GM12891 (cell line): ENCODE measurements at places on chromosomes 16 and 17.
A peak's percentile ranks its signal among the peaks of the same experiment; 100 is the strongest.

DNA sequence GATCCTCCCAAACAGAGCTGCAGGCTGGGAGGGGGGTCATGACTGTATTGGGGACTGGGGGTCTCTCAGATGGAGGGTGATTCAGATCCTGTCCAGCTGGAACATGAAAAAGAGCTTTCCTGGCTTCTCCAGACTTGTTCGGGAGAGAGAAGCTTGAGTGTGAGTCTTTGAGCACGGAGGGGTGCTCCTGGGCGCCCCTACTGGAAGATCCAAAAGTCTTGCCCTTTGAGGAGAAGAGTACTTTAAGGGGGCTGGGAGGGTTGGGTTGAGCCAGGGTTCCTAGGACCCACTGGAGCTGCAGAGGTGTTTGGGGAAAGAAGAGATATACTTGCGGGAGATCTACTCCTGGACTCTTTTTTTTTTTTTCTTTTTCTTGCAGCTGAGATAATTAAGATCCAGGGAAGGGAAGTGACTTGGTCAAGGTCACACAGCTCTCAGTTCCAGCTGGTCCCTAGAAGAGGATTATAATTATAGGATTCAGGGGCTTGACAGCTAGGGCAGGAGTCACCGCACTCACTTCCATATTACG, 8.4 kb downstream of the RARA start:
- DNase-seq = peak; percentile 62

DNA sequence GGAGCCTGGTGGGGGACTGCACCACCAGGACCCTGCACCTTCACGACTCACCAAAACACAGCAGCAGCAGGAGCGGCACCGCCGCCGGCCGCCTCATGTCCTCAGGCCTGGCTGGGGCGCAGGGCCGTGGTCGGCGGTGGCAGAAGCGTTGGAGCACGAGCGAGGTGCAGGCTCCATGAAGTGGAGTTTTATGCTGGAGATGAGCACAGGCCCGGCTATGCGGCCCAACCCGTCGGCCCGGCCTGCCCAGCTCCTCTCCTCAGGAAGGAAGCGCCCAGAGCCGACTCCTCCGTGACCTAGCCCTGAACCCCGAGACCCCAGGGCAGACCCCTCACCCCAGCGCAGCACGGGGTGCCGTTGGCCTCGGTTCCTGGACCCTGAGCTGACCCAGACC, at the start of gene PRSS27:
Gene PRSS27, minus strand, starts transcription at position 161 of the 394 bp plus-strand sequence. Its CDS starts 64 bp downstream, at position 97.
- no peak for DNase-seq

DNA sequence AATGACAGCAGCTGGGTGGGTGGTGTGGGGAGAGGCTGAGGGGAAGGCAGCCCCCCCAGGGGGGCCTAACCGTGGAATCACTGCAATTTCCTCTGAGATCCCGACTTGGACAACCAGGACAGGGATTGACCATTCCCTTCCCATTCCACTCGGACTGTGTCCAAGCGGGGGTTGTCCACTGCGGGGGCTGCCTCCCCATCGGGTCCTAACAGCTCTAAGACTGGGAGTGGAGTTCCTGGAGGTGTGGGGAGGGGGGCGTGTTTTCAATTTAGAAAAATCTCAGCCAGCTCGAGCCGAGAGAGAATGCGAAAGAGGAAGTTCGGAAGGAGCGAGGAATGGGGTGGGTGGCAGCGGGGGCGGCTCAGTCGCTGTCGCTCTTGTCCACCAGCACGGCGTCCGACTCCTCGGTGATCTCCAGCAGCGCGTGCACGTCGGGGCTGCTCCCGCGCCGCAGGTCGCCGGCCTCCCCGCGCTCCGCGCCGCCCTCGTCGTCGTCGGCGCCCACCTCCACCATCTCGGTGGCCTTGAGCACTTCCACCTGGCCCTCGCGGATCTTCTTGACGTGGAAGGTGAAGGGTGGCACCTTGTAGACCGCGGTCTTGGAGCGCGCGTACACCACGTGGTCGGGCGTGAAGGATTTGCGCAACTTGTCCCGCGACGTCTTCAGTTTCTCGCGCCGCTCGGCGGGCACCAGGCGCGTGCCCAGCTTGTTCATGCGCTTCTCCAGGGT, 16.2 kb upstream of the STAT3 start:
- no peak for DNase-seq

DNA sequence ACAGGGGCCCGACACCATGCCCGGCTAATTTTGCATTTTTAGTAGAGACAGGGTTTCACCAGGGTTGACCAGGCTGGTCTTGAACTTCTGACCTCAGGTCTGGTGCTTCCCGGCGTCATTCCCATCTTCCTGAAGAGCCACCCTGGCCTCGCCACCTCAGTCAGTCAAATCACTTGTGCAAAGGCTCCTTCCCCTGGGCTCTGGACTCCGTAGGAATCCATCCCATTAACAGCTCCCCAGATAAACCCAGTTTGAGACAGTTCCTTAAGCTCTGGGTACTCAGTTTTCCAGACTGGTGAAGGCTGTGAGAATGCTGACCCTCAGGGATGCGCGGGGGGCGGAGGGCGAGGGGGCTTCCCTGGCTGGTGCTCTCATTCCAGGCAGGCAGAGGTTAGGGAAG, 39.5 kb downstream of the MRM1 start:
- DNase-seq = no peak

DNA sequence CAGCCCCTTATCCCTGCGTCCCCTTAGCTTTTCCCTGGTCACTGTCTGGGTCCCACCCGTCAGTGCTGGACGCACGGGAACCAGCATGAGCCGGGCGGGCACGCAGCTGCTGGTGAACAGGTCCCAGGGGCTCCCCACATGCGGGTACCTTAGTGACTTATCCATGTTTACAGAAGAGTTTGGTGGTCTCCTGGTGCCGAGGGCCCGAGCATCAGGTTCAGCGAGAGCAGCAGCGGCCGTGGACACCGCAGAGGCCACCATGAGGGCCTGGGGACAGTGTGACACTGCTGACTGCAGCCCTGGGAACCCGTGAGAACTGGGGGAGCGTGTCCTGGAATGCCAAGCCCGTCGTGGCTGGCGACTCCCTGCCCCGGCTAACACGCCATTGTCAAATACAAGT, 6.5 kb downstream of the CD7 start:
- no peak for DNase-seq

- no peak for DNase-seq
Measured at GRCh38 chr17:61587807-61588660, 3.0 kb downstream of the NACA2 start.

DNA sequence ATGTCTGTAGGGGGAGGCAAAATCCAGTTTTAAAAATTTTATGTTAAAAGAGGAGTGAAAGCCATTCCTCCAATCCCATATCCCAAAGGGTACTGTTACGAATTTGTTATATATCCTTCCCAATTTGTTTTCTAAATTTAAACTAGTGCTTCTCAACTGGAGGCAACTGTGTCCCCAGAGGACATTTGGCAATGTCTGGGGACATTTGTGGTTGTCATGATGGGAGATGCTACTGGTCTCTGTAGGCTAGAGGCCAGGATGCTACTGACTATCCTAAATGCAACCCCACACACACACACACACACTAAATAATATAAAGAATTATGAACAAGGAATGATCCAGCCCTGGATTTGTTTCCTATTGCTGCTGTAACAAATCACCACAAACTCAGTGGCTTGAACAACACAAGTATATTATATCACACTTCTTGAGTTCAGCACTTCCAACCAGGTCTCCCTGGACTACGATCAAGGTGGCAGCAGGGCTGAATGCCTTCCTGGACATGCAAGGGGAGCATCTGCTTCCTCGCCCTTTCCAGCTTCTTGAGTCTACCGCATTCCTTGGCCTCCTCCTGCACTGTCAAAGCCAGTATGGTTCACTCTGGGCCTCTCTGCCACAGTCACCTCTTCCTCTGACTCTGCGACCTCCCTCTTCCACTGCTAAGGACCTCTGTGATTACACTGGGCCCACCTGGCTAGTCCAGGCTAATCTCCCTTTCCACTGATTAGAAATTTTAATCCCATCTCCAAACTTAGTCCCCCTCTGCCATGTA, 30.1 kb downstream of the ARHGAP17 start:
- no peak for DNase-seq

DNA sequence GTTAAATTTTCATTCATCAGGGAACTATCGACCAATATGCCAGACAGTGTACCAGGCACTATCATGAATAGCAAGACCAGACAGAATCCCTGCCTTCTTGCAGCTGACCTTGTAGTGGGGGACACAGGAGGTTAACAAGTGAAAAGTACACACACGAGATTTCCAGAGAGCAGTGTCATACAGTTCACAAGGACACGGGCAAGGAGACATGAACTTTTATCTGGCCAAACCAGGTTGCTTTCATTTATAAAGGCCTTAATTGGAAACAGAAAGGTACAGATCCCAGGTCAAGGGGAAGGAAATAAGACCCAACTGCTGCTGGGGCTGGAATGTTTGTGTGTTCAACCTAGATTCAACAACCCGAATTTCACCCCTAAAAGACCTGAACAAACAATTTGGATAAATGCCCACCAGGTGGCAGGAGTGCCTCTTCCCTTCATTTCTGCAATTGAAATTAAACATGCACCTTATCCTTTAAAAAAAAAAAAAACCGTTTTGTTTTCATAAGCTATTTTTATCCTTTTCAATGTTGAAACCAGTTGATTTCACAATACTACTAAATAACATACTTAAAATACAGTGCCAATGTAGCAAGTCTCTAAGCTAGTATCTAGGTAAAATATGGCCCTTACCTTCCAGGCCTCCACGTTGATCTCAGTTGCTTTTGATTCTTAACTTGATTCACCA, 65.9 kb downstream of the EMP2 start:
- DNase-seq = no peak

DNA sequence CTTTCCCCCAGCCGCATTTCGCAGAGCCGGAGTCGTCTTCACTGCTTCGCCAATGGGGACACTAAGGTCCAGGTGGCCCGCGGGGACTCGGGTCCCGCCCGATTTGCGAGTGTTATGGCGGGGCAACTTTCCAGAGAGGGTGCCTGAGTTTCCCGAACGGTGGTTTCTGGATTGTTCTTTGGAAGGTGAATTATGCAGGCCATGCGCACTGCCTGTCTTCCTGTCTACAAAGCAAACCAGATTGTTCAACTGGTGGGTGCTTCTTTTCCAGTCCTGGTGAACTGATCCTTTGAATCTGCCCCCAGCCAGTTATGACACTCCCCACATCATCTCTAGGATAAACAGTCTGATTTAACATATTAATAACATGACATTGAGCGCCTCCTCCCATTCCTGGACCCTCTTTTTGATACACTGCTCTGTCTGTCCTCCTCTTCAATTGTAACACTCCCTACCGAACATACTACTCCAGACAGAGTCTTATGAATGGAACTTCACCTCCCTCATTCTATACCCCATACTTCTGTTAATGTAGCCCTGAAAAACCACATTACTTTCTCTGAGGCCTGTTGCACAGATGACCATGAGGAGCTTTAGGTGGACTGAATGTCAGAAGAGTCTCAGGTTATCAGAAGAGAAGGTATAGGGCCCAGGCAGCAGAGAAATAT, 159.0 kb downstream of the RAB11FIP4 start:
- DNase-seq = no peak

GRCh38 chr16:80390871-80391489, 149.8 kb upstream of the DYNLRB2 start:
- no peak for DNase-seq

DNA sequence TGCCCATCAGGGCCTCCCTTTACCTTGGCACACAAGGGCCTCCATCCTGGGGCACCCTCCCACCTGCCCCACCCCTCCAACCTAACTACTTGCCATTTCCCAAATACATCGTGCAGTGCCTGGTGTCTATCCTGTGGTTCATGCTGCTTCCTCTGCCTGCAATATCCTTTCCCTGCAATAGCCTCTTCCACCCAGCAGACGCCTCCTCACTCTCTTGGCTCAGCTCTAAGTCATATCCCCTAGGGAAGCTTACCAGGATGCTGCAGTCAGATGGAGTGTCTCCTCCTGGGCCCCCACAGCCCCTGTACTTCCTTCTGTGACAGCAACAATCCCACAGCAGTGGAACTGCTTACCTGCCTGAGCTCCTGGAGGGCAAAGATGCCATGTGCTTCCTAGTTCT, 36.7 kb downstream of the CCDC182 start:
- DNase-seq = no peak

- DNase-seq = peak; percentile 99
Measured at GRCh38 chr17:81860756-81861568, 627 bp upstream of the P4HB start.

GRCh38 chr16:53779186-53779585, 75.2 kb downstream of the FTO start:
- DNase-seq = no peak

DNA sequence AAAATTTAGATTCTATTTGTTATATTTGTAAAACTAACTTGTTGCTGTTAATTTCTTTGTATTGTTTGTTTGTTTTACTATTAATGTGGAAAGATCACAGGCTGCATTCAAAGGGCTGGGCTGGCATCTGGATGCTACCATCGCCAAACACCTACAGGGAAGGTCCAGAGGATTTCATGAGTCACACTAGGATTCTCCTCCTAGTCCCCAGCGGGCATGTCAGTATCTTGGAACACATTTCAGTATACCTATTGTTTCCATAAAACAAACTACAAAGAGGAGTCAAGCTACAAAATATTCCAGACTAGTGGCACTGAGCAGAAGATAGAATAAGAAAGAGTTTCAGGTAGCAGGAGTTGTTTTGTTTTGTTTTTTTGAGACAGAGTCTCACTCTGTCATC, 55.3 kb downstream of the NOG start:
- no peak for DNase-seq

- DNase-seq = no peak
Measured at GRCh38 chr16:88833086-88833485, 21.4 kb upstream of the APRT start.

DNA sequence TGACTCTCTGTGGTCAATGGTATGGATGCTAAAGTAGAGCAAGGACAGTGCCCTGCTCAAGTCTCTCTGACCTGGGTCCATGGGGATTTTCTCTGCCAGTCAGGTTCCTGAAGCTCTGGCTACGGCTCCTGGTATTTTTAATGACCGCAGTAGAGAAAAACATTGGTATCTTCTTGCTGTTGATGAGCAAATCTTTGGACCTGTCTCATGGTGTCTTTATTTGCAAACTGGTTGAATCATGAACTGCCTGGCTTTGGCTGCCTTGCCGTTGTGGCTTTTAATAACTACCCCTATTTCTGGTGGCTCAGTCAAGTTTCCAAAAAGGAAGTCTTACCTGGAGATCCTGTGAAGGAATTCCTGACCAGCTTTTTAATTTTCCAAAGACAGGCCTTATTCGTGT, 8.7 kb downstream of the FAM234A start:
- no peak for DNase-seq

DNA sequence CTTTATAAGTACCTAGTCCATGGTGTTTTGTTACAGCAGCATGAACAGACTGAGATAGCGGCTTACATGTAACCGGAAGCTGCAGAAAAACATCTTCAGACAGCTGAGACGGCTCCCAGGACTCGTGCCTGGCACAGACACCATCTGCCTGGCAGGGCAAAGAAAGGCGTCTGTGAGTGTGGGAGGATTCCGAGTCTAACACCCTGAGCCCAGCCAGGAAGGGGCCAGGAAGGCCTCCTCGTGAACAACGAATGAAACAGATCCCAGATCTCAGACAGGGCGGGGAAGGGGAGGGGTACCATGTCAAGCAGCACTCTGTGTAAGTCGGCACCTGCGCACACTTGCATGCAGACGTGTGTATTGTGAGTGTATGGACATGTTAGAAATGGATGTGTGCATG, 4.4 kb upstream of the CSNK1D start:
- DNase-seq = no peak

DNA sequence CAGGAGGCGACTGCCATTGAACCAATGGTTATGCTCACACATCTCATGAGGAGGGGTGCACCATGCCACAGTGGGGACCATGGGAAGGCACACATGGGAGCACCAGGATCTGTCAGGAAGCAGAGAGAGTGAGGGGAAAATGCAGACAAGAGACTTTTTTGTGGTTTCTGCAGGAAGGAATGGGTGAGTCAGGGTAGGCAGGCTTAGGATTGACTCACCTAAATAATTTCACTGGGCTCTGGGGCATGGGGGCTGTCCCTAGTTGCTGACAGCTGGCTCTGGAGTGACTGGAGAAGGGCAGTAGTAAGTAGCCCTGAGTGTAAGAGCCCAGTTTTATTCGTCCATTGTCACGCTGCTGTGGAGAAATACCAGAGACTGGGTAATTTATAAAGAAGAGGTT, 202.4 kb downstream of the AXIN2 start:
- no peak for DNase-seq
